Left lung (tissue), 14 donors: ENCODE measurements at places on chromosomes 11 and 22. TPM values are rescaled to one million over a fixed set of nuclear protein-coding genes. Genes with fewer than 3 reads are reported as not detected.

GRCh38 chr11:47352556-47352955, at the start of gene MYBPC3:
MYBPC3 (minus strand) TSS chr11:47352702; CDS start chr11:47352647, 55 bp downstream.
- peaks cover 42% of the 10 kb centered on the region for H3K36me3 ChIP-seq
- no peak within 1 kb of the TSS for H3K27ac ChIP-seq
- no peak within 1 kb of the TSS for H3K4me3 ChIP-seq
- no peak for DNase-seq

ZNF408 gene
- 5.8 TPM for total RNA-seq

OR8D4 gene
- total RNA-seq = not detected

DNA sequence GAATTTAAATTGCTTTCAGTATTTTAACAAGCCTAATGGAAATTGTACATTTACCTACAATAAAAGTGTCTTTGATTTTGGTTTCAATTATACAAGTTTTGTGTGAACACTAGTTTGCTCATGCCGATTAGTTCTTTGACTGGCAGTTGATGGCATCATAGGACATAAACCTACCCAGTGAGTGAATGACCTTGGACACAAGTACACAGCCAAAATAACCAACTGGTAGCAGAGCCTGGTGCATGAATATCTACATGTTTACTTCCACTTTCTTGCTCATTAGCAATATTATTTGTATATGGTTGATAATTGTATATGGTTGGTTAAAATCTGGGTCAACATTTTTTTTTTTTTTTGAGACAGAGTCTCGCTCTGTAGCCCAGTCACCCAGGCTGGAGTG, 37.8 kb downstream of the STIM1 start:
- H3K4me1 ChIP-seq = no peaks in the 10 kb centered on the region
- no peak overlapping the region for H3K27ac ChIP-seq
- H3K27me3 ChIP-seq = no peaks in the 10 kb centered on the region
- DNase-seq = no peak
- H3K4me3 ChIP-seq = no peak overlapping the region

ZDHHC8 gene
- 63.0 TPM for total RNA-seq

OR52A1 gene
- total RNA-seq = not detected
